ENCODE measurements at places on chromosomes 7 and 10.

DNA sequence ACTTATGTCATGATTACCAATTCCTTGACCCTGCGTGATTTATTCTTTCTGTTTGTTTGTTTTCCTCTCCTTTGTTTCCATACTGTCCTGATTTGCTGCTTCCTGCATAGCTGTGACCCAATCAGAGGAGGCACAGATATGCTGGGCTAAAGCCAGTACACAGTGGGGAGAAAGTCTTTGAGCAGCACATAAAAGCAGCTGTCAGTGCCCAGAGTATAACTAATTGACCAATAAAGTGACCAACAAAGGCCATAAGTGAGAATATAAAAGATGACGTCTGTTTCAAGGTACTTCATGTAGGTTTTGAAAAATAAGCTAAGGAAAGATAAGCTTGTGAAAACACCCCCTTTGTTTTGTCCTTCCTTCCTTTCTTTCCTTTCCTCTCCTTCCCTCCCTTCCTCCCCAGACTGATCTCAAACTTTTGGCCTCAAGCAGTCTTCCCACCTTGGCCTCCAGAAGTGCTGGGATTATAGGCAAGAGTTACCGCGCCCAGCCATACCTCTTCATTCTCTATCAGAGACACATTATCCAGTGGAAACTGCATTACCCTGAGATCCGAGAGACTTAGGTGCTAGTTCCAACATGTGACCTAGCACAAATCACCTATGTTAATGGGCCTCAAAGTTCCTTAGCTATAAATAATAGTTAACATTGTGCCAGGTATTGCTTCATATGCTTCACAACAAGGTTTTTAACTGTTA is 17.0 kb downstream of the BCAP29 start:
- DNase-seq, result no peak

- DNase-seq, result no peak
Measured at GRCh38 chr7:148664324-148664723, 34.4 kb upstream of the CUL1 start.

DNA sequence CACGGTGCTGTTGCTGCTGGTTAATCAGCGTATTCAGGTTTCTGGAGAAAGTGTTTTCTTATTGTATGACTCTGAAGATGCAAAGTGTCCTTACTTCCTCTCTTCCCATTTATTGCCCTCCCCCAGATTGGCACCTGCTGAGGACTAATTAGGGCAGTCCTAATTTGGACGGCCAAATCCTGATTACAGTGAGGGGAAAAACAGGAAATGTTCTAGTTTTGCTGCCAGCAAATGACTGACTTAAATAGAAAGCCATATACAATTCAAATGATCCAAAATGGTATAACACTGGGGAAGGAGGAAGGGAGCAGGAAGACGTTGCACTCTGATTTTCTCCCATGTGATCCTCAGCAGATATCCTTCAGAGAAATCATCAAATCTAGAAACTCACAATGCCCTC is 222.4 kb upstream of the LRGUK start:
- no peak for DNase-seq

DNA sequence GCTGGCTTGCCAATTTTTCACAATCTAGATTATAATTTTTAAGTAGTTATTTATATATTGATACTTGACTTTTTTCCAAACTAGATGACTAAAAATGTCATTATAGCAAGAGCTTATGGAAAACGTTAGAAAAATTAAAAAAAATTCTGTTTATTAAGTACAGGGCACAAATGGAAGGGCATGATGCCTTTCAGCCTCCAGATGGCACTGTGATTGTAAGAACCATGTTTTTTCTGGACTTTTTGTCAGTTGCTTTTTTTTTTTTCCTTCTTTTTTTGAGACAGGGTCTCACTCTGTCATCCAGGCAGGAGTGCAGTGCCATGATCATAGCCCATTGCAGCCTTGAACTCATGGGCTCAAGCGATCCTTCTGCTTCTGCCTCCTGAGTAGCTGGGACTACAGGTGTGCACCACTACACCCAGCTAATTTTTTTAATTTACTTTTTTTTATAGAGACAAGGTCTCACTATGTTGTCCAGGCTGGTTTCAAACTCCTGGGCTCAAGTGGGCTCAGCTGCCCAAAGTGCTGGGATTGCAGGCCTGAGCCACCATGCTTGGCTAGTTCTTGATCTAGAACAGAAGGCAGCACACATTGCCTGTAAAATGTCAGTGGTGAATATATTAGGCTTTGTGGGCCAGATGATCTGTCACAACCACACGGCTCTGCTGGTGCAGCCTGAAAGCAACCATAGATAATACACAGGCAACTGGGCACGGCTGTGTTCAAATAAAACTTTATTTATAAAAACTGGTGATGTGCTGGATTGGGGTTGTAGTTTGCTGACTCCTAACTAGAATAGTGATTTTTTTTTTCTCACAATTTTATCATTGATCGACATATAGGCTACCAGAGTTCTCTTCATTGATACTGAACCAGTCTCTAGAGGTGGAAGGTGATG is 27.4 kb downstream of the UCMA start:
- peak; percentile 44 for DNase-seq

- no peak for DNase-seq
Measured at GRCh38 chr10:31399631-31400030, 80.6 kb downstream of the ZEB1 start.

DNA sequence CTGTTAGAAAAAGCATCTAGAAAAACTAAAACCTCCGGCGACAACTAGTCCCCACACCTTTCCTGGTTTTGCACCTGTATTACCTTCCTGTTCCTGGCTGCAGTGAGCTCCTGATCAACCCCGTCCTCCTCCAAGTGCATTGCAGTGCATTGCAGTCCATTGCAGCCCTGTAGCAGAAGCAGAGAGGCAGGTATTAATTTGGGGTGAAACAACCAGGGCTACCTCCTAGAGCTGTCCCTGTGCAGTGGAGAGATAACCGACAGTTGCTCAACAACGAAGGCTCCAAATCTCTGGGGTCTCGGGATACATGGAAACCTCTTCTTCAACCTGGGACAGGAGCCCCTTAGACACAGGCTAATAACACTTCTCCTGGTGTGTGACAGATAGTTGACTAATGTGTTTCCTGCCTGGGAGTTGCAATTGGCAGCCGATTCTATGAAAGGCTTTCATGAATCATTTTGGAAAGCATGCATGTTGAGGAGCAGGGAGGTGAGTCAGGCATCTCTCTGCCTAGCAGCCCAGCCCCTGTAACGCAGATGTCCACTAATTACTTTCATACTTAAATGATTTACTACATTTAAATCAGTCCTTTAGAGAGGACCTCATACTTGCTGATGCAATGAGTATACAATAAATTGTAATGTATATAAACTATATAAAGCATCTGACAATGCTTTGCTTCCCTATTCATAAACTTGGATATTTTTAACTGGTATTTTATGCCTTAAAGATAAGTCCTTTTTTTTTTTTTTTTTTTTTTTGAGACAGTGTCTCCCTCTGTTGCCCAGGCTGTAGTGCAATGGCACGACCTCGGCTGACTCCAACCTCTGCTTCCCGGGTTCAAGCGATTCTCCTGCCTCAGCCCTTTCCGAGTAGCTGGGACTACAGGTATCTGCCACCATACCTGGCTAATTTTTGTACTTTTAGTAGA is 59.0 kb downstream of the PRR15 start:
- peak; percentile 36 for DNase-seq

DNA sequence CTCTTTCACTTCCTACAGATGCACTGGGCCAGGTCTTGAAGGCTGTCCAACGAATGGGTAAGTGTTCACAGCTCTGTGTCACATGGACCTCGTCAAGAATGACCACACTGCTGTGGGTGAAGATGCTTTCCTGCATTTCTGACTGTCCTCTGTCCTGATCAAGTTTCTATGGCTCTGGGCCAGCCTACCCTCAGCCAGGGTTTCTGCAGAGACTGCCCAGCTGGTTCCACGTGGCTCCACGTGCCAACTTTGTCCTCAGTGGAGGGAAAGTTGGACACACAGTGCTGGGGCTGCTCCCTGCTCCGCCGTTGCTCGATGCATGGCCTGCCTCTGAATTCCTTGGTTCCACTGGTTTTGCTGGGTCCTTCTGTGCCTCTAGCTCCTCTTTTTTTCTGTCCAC is 152.3 kb downstream of the EGFR start:
- DNase-seq, result no peak

DNA sequence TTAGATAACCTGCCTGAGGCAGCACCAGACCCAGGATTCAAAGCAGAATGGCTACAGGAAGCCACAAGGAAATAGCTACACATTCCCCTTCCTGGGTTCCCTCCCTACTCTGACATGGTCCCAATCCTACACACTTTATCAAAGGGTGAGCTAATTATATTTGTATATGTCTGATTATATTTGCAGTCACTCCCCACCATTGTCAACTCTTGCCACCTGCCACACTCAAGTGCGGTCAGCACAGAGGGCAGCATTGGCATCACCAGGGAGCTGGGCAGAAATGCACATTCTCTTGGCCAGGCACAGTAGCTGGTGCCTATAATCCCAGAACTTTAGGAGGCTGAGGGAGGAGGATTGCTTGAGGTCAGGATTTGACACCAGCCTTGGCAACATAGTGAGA is 114.1 kb upstream of the PDLIM1 start:
- no peak for DNase-seq

GRCh38 chr10:131178521-131179331 is 132.8 kb downstream of the TCERG1L start:
- DNase-seq, result no peak

DNA sequence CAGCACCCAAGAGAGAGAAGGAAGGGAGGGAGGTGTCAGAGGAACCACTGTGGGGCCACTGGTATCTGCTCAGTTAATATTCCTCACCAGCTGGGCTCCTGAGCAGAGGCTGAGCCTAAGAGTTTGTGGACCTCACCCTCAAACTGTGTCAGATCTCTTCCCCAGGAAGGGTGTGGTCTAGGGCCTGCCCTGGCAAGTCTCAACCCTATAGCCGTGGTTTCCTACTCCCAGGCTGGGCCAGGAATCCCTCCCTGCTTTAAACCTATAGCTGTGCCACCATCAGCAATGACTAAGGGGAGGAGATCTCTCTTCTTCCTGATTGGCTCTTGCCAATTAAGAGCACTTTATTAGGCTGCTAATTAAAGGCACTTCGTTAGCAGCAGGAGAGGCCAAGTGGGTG is 29.9 kb downstream of the POLL start:
- no peak for DNase-seq

DNA sequence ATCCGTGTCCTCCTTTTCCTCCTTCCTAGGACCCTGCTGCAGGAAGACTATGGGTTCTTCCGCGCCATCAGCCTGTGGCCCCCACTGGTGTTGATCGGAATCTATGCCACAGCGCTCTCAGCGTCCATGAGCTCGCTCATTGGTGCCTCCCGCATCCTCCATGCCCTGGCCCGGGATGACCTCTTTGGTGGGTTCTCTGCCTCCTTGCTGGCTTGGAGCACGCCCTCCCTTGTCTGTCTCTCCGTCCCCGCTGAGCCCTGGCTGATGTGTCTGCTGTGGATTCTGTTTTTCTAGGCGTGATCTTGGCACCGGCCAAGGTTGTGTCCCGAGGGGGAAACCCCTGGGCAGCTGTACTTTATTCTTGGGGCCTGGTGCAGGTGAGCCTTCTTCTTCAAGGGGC is 7.3 kb upstream of the TRIP6 start:
- peak; percentile 38 for DNase-seq

DNA sequence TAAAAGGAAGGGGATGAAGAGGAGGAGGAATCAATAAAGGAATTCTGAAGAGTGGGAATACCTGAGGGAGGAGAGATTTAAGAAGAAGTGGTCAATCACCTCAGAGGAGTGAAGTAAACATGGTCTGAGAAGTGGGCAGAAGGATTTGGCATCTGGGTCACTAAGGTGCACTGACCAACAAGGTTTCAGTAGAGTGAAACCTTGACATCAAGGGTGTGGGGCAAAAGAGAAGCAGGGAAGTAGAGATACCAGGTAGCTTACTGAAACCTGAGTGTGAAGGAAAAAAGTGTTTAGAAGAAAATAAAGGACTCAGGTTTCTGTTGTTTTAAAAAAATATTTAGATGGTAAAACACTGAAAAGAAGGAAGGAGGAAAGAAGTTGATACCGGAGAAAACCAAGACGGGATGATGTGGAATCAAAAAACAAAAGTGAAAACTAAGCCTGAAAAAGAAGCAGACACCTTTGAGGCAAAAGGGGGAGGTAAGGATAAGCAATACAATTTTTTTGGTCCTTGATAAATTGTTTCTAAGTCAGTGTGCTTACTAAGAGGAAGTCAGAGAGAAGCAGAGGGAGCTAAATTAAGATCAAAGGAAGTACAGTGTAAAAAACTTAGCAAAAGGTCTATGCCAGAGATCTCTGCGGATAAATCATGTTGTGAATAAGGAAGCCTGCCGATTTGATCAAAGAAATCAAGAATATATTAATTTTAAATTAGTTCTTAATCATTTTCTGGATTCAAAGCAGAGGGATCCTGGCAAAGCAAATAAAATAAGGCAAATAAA is 137.2 kb upstream of the GPR22 start:
- DNase-seq, result no peak

- DNase-seq, result no peak
Measured at GRCh38 chr7:87635921-87636320, 7.7 kb downstream of the RUNDC3B start.

- DNase-seq, result no peak
Measured at GRCh38 chr7:17774716-17775288, 165.5 kb downstream of the SNX13 start.

- peak; percentile 44 for DNase-seq
Measured at GRCh38 chr7:10412422-10413019, 561.2 kb upstream of the PHF14 start.

- no peak for DNase-seq
Measured at GRCh38 chr7:155792999-155793560, 19.2 kb downstream of the SHH start.

DNA sequence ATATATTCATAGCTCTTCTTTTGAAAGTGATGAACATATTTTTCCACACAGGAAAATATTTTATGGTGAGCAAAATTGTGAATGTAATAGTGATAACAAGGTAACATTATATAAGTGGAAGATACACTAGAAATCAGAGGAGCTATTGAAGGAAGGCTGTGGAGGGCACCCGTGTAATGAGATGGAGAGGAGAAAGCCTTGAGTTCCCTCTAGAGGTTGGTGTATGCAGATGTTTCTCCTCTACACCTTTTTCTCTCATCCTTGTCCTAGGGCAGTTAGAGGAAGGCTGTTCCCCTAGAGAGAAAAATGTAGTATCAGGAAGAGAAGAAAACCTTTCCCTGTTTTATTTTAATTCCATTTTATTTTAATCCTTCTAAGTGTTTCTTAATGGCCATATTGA is 54.6 kb upstream of the NRG3 start:
- DNase-seq, result peak; percentile 9

- DNase-seq, result no peak
Measured at GRCh38 chr7:155805826-155806095, 6.5 kb downstream of the SHH start.

- no peak for DNase-seq
Measured at GRCh38 chr7:76325092-76325491, 22.6 kb downstream of the HSPB1 start.

GRCh38 chr7:96921231-96921630 is 84.1 kb upstream of the DLX6 start:
- no peak for DNase-seq

- no peak for DNase-seq
Measured at GRCh38 chr10:31262672-31263071, 56.3 kb upstream of the ZEB1 start.

- no peak for DNase-seq
Measured at GRCh38 chr7:112908086-112908485, 117.9 kb upstream of the TMEM168 start.

Data from SK-N-SH (cell line).